ENCODE measurements at places on chromosomes 6 and 20. TPM values are rescaled to one million over a fixed set of nuclear protein-coding genes. Genes with fewer than 3 reads are reported as not detected.

CLPSL2 gene
- not detected for total RNA-seq

ADGRF1 gene
- not detected for total RNA-seq

DNA sequence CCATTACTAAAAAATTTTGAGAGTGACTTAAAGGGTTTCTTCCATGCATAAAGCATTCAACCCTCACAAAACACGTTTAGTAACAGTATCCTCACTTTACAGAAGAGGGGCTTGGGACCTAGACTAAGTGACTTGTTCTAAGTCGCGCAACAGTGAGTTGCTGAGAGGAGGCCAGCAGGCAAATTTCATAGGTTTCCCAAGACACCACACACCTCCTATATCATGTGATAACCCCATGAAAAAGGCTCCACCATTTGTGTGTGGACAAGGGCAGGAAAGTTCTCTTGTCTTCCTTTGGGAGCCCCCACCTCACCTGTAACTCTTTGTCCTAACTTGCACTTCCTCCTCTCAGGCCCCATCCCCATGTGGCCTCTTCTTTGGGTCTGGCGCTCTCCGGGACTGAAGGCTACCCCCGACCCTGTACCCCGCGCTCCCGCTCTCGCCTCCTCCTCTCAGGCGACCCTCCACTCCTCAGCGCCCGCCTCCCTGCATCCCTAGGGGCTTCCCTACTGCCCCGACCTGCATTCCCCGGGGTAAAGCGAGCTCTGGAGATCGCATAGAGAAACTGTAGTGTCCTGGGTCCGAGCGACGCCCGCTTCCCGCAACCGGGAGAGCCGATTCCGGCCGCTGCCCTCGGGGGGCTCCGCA is 392 bp downstream of the PSMB8 start:
- peaks cover 44% of the 10 kb centered on the region for H3K36me3 ChIP-seq
- H3K4me3 ChIP-seq: peak overlapping the region; percentile 96
- peak overlapping the region; percentile 99 for H3K27ac ChIP-seq
- no peaks in the 10 kb centered on the region for H3K27me3 ChIP-seq
- no peak for DNase-seq

DNA sequence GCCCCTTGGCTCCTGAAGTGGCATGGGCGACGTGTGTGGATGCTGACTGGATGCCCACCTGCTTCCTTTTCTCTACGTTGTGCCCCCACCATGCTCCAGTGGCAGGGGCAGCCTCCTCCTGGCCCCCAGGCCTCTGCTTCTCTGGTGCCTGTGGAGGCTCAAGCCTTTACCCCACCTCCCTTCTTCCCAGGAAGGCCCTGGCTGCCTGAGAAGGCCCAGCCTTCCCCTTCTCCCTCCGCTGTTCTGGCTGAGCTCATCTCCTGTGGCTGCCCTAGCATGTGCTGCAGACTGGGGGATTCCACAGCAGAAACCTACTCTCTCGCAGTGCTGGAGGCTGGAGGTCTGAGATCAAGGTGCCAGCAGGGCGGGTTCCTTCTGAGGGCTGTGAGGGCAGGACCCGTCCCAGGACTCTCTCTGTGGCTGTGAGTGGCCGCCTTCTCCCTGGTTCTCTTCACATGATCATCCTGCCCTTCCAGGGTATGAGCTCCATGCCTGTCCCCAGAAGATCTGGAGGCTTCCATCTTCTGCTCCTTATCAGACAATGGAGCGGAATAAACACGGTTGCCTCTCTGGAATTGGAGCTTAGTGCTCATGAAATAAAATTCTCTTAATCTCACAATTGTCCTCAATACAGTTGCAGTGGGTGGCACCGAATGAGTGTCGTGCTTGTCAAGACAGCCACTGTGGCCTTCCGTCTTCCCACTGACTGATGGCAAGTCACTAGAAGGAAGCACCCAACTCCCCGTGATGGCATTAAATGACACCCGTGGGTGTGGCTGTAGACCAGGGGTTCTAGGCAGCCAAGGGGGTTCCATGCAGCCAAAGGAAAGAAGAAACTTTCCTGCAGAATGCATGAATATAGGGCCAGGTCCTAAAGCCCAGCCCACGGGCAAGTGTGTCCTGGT is 25.1 kb downstream of the PHACTR3 start:
- no peak overlapping the region for H3K27ac ChIP-seq
- no peak overlapping the region for H3K4me3 ChIP-seq
- no peaks in the 10 kb centered on the region for H3K36me3 ChIP-seq
- no peaks in the 10 kb centered on the region for H3K27me3 ChIP-seq
- no peaks in the 10 kb centered on the region for H3K4me1 ChIP-seq

DNA sequence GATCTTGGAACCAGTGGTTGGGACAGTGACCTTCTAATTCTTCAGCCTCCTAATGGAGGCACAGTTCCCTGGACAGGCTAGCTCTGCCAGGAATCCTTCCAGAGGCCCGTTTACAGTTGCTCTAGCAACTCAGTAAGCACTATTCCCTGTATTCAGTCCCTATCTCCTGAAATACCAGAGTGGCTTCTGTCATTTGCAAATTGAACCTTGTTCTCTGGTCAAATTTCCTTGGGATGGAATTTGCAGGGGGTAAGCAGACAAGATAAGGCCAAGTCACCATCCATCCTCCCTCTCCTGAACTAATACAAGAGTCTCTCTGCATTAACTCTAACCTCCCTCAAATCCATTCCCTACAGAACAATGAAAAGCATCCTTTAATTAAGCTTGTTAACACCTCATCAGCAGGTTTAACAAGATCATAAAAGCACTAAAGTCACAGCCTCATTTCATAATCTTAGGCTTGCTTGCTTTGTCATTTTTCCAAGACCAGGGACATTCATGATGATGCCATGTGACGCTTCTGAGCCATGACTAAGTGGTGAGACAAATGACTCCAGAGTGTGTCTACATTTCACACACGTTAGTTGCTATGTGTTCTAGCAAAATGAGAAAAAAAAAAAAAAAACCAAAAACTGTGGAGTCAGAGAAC is 37.1 kb downstream of the SLC22A23 start:
- H3K4me3 ChIP-seq: no peak overlapping the region
- H3K36me3 ChIP-seq: no peaks in the 10 kb centered on the region
- no peak for DNase-seq
- peaks cover 36% of the 10 kb centered on the region for H3K4me1 ChIP-seq

GRCh38 chr6:91961236-91961635 is 1374.4 kb upstream of the MAP3K7 start:
- no peak for DNase-seq
- no peaks in the 10 kb centered on the region for H3K27me3 ChIP-seq
- peaks cover 2% of the 10 kb centered on the region for H3K4me1 ChIP-seq
- no peak overlapping the region for H3K27ac ChIP-seq
- no peaks in the 10 kb centered on the region for H3K36me3 ChIP-seq

Measured in osteocyte (in vitro differentiated cells).